Adipocyte (in vitro differentiated cells): ENCODE measurements at places on chromosomes 3 and 15.
A peak's percentile ranks its signal among the peaks of the same experiment; 100 is the strongest.

DNA sequence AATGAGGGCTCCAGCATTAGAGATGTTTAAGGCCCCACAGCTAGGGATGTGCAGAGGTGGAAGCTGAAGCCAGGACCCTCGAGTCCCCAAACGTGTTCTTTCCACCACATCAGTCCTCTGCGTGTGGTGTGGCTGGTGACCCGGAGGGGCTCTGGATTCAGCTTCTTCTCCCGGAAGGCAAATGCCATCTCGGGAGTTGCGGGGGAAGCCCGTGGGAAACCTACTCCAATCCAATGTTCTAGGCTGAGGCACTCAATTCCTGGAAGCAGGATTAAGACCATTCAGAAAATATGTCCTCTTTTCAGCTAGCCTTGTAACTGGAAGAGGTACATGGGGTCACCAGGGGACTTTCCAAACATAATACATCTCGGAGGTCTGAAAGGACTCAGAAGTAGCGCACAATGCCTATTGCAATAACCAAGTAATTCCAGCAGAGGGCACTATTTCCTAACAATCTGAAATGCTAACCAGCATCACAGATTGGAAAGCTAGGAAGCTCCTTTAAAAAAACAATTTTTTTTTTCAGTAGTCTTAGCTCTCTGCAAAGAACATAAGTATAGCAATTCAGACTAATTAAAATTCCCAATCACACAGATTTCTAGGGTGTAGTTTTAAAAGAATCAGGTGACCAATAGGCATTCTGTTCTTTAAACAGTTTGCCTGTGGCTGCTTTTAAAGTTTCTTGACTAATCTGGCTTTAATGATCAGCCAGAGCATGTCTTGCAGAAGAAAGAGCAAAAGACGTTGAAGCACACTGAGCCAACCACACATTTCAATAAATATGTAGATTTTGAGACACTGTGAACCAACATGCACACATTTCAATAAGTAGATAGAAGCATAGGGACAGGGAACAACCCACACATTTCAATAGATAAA, 36.1 kb downstream of the BNC1 start:
- peak; percentile 89 for DNase-seq

GRCh38 chr3:56704706-56705105, 21.6 kb upstream of the TASOR start:
- DNase-seq: no peak

DNA sequence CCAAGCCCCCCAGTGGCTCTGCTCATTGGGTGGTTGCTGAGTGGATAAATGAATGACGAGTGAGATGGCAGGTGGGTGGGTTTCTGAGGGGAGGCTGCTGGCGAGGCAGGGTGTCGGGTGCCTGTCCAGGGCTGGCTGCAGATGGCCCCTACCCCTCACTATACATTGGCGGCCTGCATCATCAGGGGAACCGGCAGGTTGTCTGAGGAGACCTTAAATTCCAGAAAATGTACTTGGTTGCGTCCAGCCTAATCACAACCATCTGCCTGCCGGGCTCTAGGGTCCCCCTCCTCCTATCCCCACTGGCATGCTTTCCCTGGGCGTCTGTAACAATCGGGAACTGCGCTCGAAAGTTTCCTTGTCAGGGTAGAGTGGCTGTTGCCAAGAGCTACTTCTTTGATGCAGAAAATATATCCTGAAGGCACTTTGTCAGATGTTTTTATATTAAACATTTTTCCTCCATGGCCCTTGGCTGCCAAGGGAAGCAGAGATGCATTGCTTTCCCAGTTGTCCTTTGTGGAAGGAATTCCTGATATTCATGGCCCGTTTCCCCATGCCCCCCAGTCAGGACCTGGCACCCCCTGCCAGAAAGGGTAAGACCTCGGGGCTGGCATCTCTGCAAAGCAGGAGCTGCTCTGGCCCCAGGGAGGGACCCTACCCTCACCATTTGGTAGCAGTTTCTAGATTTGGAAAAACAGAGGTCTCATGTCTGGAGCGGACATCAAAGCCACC, 22.9 kb downstream of the SMAD6 start:
- peak; percentile 91 for DNase-seq

GRCh38 chr15:82832601-82833361, 23.4 kb downstream of the WHAMM start:
- DNase-seq: peak; percentile 81

DNA sequence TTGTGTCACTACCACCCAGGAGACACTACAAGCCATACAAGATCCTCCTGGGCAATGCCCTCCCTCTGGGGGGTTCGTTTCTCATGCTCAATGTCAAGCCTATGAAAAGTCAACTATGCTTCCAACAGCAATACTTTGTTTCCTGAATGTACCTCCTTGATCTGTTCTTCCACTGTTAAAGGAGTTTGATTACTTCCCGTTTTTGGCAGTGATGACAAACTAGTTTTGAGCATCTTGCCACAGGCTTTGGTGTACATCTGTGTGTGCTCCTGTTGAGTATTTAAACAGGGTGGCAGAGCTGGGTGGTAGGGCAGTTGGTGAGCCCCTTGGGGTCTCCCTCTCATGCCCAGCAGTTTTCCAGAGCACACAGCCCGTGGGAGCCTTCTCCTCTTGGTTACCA, 81.4 kb downstream of the IL12A start:
- no peak for DNase-seq

DNA sequence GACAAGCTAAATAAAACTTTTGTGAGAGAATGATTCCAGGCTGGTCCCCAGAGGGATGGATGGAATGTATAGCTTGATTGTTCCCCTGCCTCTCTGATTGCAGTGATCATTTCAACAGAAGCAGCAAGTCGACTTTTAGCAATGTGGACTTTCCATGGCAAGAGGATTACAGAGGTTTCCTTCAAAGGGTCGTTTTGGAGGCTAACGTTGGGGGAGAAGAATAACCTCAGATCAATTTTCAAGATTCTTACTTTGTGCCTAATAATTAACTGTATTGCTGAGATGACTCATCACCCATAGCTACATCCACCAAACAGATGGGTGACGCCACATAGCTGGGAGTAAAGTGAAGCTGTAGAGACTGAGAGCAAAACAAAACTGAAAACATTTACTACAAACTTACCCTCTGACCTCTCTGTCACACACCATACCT, 79.9 kb downstream of the GTPBP8 start:
- peak; percentile 61 for DNase-seq
